ENCODE measurements at places on chromosomes 3 and 15.
A peak's percentile ranks its signal among the peaks of the same experiment; 100 is the strongest.

- no peak for DNase-seq
These were observed 23.7 kb upstream of the C2CD4B start for GRCh38 chr15:62188744-62189143.

DNA sequence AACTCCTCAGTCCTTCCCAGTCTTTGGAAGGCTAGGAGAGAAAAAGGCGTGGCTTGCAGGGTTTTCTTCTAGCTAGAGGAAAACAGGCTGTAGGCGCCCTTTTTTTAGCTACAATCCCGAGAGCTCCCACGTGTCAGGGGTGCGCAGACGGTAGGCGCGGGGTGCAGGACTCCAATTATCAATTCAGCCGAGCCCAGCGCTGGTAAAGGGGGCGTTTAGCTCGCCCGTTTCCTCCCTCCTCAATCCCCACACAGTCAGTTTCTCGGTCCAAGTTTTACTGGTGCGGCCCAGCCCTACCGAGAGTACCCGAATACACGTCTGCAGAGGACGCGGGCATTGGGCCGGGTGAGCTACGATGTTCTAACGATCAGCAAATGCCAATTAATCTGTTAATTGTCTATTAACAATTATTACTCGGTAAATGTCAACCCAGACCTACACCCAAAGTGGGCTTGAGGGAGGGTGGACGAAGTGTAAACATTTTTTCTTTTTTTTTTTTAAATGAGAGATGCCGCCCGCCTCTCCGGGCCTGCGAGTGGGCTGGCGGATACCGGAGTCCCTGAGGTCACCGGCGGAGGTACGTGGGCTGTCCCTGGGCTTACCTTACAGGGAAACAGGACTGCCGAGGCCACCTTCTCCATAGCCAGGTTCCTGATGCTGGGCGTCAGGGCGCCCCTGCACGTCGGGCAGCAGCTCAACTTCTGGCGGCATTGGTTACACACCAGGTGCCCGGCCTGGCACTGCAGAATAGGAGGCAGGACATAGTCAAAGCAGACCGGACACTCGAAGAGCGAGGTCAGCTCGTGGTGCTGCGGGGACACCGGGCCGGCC lies 923 bp downstream of the SIAH2 start:
- DNase-seq, result peak; percentile 69

DNA sequence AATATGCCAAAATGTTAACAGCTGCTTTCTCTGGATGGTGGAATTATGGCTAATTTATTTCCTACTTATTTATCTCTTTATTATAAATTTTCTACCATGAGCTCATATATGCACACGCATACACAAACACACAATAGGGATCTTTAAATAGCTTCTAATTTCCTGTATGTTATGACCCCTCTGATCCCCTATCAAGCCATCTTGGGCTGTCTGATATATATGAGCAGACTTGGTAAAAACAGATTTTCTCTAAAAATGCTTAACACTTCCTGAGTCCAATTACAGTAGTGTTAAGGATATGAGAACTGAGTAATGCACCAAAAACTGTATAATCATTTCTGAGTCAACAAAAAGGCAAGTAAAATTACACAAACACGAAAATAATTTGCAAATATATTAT lies 52.0 kb upstream of the LMOD3 start:
- no peak for DNase-seq

GRCh38 chr3:173225351-173225750 lies 84.3 kb upstream of the SPATA16 start:
- DNase-seq, result no peak

DNA sequence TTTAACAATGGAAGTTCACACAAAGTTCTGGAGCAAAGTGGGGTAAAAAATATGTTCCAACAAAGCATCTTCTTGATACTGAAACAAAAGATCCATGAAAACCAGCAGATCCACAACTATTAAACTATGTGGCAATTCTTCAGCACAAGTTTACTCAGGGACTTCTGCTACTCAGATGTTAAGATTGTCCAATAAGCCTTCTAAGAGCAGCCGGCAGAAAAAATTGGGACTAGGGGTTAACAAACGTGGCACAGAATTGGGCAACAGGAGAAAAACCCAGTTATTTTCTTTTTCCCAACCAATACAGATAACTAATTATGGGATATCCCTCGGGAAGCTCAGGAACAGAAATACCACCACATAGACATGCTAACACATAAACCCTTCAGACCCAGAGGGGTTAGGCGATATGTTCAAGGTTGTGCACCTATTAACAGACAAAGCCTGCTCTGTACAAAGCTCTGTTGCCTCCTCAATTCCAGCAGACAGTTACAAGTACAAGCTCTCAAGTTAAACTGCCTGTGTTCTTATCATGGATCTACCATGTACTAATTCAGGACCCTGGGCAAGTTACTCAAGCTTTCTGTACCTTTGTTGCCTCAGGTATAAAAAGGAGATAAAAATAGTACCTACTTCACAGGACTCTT lies 6.8 kb downstream of the SSR3 start:
- DNase-seq, result no peak

- DNase-seq, result no peak
These were observed 112.5 kb upstream of the EIF1B start for GRCh38 chr3:40196966-40197365.

DNA sequence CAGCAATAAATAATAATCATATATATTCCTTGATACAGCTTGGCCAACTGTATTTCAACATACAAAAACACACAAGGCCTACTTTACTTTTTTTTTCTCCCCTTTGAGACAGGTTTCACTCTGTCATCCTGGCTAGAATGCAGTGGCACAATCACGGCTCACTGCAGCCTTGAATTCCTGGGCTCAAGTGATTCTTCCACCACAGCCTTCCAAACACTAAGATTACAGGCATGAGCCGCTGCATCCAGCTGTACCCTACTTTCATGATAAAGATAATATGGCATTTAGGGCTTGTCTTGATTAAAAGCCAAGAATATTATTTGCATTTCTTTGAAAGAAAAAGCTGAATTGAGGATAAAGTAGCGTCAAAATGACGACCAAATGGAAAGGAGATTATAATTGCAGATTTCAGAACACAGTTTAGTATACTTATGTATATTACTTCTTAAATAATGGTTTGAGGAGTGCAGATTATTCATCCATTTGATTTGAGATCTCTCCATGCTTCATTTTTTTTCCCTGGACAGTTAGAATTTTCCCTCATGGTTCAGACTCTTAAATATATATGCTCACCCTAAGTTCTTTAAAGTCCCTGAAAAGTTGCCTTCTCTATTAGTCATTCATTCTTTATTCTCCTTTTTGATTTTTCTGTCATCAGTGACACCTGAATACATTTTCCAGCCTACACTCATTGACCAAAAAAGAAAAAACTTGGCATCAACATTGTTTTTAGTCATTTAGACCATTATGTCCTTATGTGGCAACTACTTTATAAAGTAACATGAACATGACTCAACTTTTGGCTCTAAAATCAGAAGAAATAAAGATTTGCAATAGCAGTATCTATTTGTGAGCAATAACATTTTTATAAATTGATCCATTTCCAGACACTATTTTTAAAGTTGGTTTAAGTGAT lies 48.5 kb upstream of the MLF1 start:
- peak; percentile 28 for DNase-seq

GRCh38 chr3:196985298-196985697 lies 16.7 kb upstream of the PIGZ start:
- no peak for DNase-seq

Data from epithelial cell of esophagus (primary cell).